Omental fat pad (tissue), 4 donors: ENCODE measurements at places on chromosomes 6 and 20.

GRCh38 chr6:161152907-161153662 is 120.8 kb downstream of the AGPAT4 start:
- no peak for DNase-seq

GRCh38 chr20:21967481-21967880 is 262.0 kb downstream of the PAX1 start:
- DNase-seq = no peak

DNA sequence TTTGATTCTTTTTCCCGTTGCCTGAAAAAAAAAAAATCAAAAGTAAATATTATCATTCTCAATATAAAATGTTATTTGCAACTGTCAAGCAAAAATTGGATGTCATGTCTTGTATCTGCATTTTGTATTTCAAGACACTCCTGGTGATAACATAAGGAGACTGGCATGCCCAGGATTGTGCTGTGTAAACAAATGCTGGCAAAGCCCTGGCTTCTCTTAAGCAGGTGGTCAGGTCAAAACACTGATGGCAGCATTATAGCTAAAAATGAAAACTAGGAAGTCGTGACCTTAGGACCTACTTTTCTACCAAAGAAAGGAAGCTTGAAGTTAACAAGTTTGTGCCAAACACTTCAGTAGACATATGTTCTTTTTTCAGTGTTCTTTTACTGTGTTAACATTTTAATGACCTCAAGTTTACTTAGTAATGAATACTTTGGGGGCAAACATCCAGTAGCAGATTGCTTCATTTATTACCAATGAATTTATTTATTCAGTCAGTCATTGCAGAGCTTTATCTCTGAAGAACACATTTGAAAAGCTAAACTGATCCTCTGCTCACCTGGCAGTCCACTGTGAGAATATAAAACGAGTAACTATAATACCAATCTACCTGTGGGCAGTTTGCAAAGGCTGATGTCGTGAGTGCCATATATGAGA is 243.1 kb upstream of the FLRT3 start:
- no peak for DNase-seq

GRCh38 chr6:30820193-30820592 is 64.1 kb upstream of the DDR1 start:
- no peak for DNase-seq

DNA sequence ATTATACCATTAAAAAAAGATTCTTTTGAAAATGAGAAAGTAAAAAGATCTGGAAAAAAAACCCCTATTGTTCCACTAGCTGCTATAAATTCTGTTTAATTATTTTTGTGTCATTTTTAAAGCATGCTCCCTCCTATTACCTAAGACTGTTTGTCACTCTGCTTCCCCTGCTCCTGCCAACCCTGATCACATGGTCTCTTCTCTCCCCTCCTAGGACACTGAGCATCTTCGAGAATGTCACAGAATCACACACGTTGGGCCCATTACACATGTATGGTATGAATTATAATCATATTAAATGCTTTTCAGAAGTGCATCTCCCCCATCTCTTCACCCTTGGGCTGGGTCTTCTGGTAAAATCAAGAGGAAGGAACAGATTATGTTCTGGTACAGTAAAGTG is 6.2 kb downstream of the SNAP91 start:
- no peak for DNase-seq

- DNase-seq = no peak
Measured at GRCh38 chr6:145818796-145819195, 4.2 kb upstream of the FBXO30 start.

- DNase-seq = no peak
Measured at GRCh38 chr6:117706504-117706903, 31.2 kb downstream of the NUS1 start.
